Stimulated activated CD4-positive, alpha-beta T cell treated with anti-CD3 and anti-CD28 coated beads, TNF-alpha, amount 100 ng/mL, for 4 hours (primary cell): ENCODE measurements at places on chromosomes 1 and 21.

DNA sequence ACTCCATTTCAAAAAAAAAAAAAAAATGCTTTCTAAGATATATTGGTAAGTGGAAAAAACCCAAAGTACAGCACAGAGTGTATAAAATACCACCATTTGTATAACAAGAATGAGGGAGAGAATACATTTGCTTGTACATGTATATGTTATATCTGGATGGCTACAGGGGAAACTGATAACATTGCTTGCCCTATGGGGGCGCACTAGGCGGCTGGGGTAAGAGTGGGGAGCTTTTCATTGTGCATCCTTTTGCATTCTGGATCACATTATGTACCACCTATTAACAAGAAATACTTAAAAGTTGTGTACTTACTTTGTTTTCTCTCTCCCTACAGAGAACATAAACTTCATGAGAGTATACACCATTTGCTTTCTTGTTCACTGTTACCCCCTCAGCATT, 28.6 kb upstream of the OPRD1 start:
- DNase-seq, result no peak

DNA sequence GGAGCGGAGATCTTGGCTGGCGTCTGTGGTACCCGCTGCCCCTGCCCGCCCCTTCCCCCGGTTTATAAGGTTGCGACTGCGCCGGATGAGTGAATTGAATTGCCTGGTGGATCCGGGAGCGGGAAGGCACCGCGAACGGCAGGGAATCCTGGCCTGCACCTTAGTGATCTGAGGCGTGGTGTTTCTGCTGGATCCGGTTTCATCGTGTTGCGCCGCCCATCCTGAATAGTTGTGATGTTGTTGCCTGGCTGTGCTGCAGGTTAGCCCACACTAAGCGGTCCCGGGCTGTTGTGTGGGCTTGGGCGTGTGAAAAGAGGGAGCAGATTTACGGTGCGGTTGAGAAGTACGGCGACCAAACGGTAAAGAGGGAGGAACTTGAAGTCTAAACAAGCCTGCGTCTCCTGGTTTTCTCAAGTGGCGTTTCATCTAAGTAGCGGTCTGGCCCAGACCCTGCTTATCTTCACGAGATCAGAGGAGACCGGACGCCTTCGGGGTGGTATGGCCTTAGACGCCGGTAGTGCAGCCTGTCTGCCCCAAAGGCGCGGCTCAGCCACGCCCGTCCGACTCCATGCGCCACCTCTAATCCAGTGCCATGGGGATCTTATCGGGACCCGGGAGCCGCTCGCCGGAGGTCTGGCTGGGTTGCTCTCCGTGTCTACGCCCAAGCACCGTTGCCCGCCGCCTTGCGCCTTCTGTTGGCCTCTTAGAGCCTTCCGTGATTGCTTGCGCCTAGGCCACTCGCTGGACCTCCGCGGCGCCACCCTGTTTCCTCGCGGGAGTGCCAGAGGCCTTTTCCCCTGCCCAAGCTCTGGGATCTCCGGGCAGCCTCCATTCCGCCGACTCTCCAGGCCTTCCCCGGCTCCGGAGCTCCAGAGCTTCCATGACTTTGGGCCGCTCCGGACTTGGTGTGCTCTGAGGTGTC, 87.5 kb upstream of the RHOU start:
- no peak for DNase-seq

GRCh38 chr1:22562584-22563583, at the start of gene EPHA8:
EPHA8 (plus strand) TSS chr1:22563489; CDS start chr1:22563636, 147 bp downstream.
- no peak for DNase-seq

- DNase-seq, result no peak
Observed at GRCh38 chr1:153539395-153540093, 1.2 kb downstream of the S100A5 start.

DNA sequence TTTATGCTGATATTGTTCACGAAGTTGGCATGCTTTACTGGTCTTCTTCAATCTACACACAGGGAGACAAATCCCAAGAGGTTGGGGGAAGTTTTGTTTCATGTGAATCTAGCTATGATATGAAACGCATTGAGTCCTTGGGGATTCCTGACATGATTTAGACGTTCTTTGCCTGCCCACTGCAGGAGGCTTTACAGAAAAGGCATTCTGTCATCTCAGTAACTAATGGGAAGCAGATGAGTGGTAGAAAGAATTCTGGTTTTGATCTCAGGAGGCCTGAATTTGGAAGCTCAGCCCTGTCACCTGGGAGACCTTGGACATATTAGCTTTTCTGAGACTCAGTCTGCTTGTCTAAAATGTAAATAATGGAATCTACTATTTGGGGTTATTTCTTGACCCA, 383.0 kb upstream of the NFIA start:
- no peak for DNase-seq

DNA sequence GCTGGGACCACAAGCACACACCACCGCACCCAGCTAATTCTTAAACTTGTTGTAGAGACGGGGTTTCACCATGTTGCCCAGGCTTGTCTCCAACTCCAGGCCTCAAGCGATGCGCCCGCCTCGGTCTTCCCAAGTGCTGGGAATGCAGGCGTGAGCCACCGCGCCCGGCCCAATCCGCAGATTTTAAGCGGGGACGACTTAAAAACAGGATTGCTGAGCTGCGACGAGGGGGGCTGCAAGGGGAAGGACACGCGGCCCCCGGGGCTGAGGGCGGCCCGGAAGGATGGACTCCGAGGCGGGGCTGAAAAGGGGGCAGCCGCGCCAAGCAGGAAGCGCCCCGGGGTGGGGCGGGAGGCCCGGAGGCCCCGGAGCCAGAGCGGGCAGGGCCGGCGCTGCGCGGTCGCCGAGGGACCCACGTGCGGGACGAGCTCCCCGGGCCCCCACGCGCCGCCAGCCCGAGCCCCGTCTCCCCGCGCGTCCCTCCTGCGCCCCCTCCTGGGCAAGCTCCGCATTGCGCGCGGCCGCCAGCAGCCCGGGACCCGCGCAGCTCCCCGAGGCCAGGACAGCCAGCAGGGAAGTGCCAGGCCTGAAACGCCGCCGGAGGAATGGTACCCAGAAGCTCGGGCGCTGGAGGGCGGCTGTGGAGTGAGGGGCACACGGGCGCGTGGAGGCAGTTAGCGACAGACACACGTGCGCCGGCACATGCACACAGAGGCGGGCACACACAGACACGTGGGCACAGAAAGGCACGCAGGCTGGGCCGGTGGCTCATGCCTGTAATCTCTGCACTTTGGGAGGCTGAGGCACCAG, 5.5 kb upstream of the PRKCZ start:
- peak; percentile 70 for DNase-seq

DNA sequence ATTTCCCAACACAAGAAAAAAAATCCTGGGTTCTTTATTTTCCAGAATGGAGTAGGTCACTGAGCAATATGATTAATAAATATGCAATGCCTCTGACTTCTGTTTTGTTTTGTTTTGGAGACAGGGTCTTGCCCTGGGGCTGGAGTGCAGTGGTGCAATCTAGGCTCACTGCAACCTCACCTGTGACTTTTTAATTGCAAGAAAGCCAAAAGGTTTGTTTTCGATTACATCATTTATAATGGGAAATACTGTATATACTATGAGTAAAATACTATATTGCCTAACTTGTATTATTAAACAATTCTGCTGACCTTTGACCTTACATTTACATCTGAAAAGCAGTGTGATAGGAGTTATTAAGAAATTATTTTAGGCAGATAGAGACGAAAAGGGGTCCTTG, 11.6 kb upstream of the CD46 start:
- no peak for DNase-seq

DNA sequence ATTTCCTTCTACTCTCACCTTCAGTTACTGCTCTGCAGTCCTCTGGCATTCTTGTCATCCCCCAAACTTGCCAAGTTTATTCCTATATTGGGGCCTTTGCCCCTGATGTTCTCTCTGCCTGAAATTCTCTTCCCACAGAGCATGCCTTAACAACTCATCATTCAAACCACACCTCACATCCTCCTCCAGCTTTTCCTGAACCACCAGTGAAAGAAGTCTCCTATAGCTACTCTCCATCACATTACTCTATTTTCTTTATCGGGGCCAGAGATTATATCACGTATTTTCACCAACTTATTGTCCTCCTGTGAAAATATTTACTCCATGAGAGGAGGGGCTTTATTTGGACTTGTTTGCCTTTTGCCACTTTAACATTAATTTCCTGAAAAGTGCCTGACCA, 32.1 kb downstream of the EXTL2 start:
- no peak for DNase-seq

GRCh38 chr1:52554756-52555155, 1.9 kb upstream of the TUT4 start:
- no peak for DNase-seq

DNA sequence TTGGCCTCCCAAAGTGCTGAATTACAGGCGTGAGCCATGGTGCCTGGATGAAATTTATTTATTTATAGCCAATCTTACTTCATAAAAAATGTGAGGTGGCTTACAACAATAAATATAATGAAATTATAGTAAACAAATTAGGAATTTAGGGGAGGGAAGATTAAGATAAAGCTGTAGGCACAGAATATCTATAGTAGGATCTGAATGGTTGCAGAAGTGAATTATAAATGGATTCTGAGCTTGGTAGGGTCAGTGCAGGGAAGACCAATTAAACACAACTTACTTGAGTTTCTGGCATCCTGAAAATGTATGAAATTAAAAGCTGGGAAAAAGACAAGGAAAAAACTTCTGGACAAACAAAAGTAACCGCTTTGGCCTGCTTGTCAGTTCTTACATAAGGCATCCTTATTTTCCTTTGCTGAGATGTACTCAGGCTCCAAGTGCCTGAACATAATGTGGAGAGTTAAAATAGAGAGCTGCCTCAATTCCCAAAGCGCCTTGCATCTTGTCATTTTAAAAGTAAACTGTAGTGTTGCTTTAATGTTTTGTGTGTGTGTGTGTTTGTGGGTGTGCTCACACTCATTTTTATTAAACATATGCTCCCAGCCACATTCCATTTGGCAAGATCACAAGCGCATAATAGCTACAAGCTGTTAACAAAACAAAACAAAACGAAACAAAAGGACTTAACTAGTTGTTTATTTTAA, 247.3 kb downstream of the S1PR1 start:
- no peak for DNase-seq

DNA sequence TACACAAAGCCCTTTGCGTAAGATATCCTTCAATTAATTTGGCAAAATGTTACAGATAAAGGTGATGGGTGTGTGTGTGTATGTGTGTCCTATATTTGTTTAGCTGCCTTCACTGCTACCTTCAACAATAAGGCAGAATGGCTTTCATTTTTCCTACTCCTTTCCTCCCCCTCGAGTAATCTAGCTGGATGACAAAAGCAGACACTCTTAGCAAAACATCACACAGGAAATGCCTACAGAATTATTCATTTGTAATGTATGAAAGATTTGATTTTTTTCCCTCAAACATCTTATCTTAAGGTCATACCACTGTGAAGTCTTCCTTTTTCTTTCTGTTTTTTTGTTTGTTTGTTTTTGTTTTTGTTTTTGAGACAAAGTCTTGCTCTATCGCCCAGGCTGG, 10.6 kb downstream of the PTPN22 start:
- DNase-seq, result no peak

DNA sequence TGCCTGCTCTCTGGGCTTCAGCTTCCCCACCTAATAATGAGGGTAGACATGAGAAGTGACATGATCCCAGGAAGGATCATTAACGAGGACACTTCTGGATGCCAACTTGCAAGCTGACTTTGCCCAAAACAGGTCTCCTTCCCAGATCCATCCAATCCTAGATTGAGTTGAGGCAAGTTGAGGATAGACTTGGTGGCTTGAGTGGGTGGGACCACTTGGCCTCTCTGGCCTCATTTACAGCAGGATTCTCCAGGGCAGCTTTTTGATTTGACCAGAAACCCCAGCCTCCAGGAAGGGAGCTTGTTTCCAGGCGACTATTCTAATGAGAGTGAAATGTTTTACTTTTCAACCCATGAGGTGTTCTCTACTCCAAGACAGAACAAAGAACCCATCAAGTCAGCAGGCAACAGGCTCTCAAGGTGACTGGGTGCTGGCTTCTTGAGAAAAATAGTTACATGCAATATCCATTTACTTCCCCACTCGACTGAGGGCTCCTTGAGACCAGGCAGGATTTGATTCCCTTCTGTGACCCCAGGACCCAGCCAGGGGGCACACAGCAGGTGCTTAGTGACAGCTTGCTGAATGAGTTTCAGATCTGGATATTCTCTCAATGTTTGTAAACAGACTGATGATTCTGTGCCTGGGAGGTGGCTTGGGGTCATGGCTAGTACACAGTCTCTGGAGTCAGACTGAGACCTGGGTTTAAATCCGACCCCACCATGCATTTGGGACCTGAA, 128.2 kb downstream of the DMRTB1 start:
- no peak for DNase-seq

DNA sequence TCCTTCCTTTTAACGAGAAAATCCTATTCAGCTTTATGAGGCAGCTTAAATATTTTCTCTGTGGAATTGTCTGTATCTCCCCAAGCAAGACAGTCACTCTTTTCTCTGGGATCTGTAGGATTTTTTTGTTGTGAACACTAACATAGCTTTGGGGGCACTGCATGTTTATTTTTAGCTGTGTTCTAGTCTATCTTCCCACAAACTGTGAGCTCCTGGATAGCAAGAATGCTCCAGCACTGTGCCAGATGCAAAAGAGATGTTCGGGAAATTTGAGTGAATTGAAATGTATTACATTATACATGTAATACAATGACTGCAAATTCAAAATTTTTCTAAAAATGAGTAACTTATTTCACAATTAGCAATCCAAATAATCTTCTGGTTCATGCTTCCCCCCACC, 282.2 kb downstream of the PLPP3 start:
- DNase-seq, result no peak

DNA sequence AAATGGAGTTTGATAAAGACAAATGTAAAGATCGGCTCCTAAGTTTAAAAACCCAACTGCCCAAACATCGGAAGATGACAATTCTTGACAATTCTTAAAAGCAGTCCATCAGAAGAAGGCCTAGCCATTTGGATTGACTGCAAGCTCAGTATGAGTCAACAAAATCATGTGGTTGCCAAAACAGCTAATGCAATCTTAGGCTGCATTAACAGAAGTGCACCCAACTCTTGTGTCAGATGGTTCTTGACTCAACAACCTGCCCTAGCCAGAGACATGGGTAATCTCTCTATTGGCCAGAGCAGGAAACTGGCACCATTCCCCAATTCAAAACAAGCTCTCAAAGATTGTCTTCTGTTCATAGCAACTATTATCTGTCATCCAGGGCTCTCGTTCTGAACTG, 9.9 kb upstream of the NCF2 start:
- no peak for DNase-seq

GRCh38 chr1:119815928-119816327, 4.7 kb upstream of the REG4 start:
- DNase-seq, result no peak
